ENCODE measurements at places on chromosomes 4 and X.
A peak's percentile ranks its signal among the peaks of the same experiment; 100 is the strongest.

DNA sequence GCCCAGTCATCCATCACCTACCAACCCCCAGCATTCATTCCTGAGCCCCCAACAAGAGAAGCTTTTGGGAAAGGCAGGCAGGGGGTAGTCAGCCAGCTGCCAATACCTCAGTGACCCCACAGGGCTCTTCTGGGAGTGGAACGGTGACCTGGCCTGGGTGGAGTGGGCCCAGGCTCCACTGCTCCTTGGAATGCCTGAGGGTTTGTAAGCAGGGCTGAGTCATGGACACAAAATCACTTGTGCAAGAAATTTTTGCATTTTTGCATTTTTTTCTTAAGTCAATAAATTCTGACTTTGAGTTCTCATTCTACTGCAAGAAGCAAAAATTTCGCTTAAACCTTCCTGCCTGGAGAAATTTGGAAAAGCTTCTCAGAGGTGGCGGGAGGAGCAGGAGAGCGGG is 18.5 kb downstream of the SORCS2 start:
- no peak for DNase-seq

- DNase-seq = no peak
Measured at GRCh38 chr4:94352996-94353395, 10.4 kb upstream of the HPGDS start.

- no peak for DNase-seq
Measured at GRCh38 chr4:123554801-123555232, 158.2 kb downstream of the SPRY1 start.

DNA sequence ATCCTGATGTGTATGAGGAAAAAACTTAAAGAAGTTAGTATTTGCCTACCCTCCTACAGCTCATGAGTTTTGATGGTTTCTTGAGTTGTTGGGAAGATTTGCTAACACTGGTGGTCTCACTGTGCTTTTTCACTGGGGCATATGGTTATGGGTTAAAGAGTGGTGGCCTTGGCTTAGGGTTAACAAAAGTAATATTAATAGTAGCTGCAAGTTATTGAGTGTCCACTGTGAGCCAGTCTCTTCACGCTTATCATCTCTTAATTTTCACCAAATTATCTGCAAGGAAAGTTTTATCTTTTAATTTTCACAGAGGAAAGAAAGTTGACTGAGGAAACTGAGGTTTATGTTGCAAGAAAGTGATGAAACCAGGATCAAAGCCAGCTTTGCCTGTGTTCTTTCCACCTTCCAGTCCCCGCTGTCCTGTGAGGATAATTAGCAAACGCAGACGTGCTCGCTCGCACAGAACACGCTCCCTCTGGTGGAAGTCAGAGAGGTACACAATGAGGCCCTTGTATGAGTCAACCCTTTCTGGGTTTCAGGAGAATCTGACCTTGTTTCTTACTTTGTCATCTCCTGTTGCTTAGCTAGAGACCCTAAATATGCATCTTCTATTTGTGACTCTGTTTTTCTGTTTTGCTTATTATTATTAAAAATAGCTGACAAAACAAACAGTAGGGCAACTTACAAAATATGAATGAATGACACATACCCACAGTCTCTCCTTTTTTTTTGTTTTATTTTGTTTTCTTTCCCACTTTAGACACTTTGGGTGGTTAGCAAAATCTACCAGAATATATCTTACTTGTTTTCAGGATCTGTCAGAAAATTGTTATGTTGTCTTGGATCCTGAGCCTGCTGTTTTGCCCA is 94.3 kb downstream of the DDIT4L start:
- peak; percentile 64 for DNase-seq

- DNase-seq = no peak
Measured at GRCh38 chr4:146132445-146132844, 43.1 kb upstream of the LSM6 start.

DNA sequence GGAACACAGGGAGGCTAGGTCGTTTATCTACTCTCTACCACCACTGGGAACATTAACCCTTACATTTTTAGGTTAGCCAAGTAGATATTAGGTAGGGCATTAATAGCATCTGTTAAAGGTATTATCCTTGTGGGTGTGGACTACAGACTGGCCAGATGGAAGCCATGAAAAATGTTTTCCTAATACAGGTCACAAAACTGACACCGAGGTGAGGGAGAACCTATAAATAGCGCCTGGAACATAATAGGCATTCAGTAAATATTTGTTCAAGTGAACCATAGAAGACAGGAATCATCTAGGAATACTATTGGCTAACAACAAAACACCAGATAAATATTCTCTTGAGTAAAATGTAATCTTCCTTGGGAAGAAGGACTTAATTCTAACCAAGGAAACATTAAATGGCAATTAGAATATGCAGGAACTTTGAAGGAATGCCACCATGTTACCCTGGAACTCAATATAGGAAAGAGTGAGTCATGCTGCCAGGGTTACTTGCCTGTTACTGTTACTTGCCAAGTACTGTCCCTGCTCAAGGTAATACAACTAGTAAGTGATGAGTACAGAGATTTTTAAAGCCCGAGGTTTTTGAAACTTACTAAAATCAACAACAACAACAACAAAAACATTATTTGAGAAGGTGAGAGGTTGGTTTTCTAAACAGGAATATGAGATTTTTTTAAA is 79.0 kb downstream of the SOX3 start:
- DNase-seq = no peak

- no peak for DNase-seq
Measured at GRCh38 chrX:71067712-71068043, 456 bp downstream of the SNX12 start.

- no peak for DNase-seq
Measured at GRCh38 chr4:114286262-114286810, 306.9 kb upstream of the ARSJ start.

GRCh38 chr4:140793291-140793690 is 37.1 kb upstream of the TBC1D9 start:
- DNase-seq = no peak

DNA sequence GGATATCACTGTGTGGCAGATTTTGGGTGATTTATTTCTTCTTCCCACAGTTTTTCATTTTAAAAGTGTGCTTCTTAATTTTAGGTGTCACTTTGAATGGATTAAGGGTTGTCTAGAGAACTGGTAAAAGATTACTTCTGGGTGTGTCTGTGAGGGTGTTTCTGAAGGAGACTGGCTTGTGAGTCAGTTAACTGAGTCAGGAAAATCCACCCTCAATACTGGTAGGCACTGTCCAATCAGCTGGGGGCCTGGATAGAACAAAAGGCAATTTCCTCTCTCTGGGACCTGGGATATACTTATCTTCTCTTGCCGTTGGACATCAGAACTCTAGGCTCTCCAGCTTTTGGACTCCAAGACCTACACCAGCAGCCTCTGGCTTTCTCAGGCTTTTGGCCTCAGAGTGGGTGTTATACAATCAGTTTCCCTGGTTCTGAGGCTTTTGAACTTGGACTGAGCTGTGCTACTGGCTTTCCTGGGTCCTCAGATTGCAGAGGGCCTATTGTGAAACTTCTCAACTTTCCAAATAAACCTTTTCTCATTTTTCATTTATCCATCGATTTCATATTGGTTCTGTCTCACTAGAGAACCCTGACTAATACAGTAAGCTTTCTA is 413.1 kb downstream of the GBA3 start:
- DNase-seq = no peak

DNA sequence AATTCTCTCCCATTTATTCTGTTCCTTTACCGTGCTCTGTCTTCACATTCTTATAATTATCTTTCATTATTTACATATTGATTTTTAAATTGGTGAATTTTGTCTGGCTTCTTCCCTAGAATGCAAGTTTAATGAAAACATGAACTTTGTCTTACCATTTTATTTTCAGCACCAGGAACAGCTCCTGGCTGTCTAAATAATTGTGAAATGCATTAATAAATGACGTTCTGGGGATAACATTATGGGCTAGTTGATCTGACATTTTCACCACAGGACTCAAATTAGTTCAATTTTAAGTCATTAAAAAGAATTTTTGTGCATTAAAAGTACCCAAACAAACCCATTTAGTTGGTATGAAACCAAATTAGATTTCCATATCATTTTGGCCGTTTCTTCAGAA is 97.5 kb downstream of the KCTD8 start:
- no peak for DNase-seq

GRCh38 chrX:148871422-148872160 is 371.2 kb downstream of the AFF2 start:
- DNase-seq = no peak

All from activated CD8-positive, alpha-beta memory T cell treated with anti-CD3 and anti-CD28 coated beads for 24 hours (primary cell).